ENCODE measurements at places on chromosomes 12 and 14.
A peak's percentile ranks its signal among the peaks of the same experiment; 100 is the strongest.

DNA sequence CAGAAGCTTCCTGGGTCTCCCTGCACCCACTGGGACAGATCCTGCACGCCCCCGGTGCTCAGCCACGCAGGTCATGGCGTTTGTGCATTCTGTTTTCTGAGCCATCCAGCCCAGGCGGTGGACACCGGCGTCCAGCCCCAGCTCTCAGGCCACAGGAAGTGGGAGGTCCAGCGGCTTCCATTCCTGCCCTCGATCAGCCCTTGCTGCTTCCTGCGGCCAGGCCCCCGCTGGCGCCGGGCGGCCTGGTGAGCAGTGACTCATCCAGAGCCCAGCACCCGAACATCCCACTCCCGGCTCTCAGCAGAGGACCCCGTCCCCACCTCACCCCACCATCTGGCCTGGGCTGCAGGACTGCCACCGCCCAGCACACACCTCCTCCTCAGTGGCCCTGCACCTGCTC, 18.0 kb upstream of the NUDT14 start:
- peak; percentile 17 for DNase-seq

- DNase-seq: no peak
These were observed 12.9 kb downstream of the PRKCH start for GRCh38 chr14:61334197-61334701.

GRCh38 chr14:86057018-86057667, 527.2 kb downstream of the FLRT2 start:
- peak; percentile 47 for DNase-seq

- no peak for DNase-seq
These were observed 596.9 kb downstream of the DIO2 start for GRCh38 chr14:79614448-79614847.

- peak; percentile 71 for DNase-seq
These were observed 29.6 kb downstream of the CCDC92 start for GRCh38 chr12:123942911-123943648.

GRCh38 chr14:91729756-91730155, 2.1 kb downstream of the CATSPERB start:
- DNase-seq: peak; percentile 59

DNA sequence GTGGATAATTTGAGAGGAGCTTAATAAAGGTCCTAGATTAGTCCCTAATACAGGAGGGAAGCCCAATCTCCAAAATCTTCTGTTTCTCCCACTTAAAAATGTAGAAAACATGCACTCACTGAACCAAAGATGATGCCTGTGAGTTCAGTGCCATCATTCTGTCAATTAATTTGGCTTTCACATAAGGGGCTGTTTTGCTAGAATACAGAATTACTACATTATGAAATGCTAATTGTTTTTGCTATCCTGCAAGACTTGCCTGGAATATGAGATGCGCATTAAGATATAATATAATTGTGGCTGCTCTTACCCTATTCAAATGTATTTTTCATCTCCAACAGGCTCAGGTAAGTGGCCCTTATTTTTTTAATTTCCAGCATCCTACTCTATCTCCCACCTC, 111.7 kb downstream of the SEC23A start:
- DNase-seq: no peak

DNA sequence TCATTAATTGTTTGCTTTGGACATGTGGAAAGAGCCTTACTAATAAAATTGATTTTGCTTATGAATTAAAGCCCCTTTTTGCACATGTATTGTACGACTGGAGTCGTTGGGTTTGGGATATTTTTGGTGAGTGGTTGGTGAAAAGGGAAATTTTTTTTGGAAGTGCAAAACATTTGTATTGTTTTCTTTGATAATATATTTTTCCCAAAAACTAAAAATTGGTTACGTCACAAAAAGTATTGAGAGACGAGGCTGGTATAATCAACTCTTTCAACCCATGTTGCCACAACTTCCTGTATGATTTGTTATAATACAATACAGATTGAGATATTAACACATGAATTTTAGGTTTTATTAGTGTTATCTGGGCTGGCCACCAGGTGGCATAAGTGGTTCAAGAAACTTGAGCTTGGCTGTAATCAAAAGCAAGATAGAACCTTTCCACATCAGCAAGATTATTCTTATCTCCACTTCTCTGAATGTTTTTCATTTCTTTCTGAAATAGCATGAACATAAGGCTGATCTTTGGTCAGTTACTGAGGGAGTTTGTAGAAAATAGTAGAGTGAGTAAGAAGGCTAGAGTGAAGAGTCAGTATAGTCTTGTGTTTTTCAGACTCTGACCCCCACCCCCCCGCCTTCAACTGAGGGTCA, 8.7 kb downstream of the NGDN start:
- DNase-seq: peak; percentile 69

- DNase-seq: no peak
These were observed 142.7 kb downstream of the FOXA1 start for GRCh38 chr14:37452323-37452722.

DNA sequence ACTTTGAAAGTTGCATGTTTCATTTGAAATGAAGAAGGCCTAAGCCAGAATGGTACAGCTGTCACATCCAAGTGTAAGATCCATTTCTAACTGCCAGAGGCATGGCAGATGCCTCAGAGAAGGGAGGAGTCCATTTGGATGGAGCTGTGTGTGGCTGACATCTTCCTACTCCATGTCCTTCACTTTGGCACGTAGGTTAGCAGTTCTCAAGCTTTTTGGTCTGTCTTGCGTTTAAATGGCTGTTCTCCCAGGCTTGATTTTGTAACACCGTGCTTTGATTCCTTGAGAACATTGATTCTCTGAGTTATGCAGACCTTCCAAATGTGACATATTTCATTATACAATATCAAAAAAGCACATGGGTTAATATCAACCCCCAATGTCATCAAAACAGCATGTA, 23.4 kb downstream of the EML1 start:
- DNase-seq: no peak

GRCh38 chr12:64392221-64392620, 1.7 kb upstream of the C12orf56 start:
- DNase-seq: peak; percentile 71

GRCh38 chr12:50166799-50167048, 445 bp downstream of the CERS5 start:
- no peak for DNase-seq

- no peak for DNase-seq
These were observed 6.0 kb upstream of the ADCY6 start for GRCh38 chr12:48794870-48795269.

GRCh38 chr14:62077676-62078261, 315.5 kb downstream of the SNAPC1 start:
- DNase-seq: no peak

GRCh38 chr14:87080146-87080545, 912.8 kb downstream of the GALC start:
- no peak for DNase-seq

- DNase-seq: no peak
These were observed 127.4 kb downstream of the HMGA2 start for GRCh38 chr12:65951697-65952096.

DNA sequence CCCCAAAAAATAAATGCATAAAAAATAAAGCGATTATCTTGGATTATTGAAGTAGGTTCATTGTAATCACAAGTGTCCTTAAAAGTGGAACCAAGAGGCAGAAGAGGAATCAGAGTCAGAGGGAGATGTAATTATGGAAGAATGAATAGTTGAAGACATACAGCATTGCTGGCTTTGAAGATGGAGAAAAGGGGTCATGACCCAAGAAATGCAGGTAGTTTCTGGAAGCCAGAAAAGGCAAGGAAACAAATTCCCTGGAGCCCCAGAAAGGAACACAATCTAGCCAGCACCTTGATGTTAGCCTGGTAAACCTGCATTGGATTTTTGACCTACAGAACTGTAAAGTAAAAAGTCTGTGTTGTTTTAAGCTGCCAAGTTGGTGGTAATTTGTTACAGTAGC, 57.5 kb upstream of the PTGR2 start:
- no peak for DNase-seq

GRCh38 chr12:31872831-31873604, 86.2 kb upstream of the RESF1 start:
- no peak for DNase-seq

- DNase-seq: peak; percentile 5
These were observed 418.5 kb downstream of the TMEM121 start for GRCh38 chr14:105944632-105945610.

- peak; percentile 72 for DNase-seq
These were observed 618 bp downstream of the SEC23A start for GRCh38 chr14:39102265-39102968.

- no peak for DNase-seq
These were observed 643.1 kb downstream of the GALC start for GRCh38 chr14:87349921-87350320.

DNA sequence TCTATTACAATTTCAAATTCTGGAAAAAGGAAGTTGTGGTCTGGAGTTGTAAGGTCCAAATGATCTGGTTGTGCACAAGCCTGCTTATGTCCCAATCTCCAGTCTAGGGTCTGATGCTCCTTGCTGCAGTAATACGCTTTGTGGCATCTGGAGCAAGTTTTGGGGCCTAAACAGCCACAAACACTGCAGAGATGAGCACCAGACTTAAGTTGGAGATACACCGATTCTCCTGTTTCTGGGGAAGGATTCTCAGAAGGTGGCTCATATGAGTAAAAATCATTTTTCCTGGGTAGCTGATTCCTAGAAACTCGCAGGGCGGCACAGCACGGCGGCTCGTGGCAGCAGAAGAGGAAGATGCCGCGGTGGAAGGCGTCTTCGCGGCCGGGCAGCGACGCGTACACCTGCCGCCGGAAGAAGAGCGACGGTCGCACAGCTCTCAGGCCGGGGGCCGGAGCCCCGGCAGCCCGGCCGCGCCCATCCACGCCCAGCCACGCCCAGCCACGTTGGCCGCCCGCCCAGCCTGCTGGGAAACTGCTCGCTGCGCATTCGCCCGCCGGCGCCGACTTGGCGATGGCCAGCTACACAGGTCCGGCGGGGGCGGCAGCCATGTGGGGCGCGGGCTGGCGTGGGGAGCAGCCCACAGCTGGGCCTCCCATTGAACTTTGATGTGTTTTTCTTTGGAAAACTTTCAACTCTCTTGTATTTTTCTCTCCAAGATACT, 129.0 kb downstream of the ASCL4 start:
- no peak for DNase-seq

DNA sequence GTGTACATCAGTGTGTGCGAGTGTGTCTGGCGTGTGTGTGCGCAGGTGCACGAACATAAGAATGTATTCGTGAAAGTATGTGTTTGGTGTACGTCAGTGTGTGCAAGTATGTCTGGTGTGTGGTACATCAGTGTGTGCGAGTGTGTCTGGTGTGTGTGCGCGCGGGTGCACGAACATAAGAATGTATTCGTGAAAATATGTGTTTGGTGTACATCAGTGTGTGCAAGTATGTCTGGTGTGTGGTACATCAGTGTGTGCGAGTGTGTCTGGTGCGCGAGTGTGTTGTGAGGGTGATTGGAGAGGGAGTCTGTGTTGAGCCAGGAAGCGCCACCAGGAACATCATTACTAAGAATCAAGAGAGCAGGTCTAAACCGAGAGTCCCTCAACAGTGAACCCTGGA, 143.8 kb downstream of the BCL11B start:
- no peak for DNase-seq

- DNase-seq: no peak
These were observed 231.9 kb upstream of the AVPR1A start for GRCh38 chr12:63382930-63383329.

DNA sequence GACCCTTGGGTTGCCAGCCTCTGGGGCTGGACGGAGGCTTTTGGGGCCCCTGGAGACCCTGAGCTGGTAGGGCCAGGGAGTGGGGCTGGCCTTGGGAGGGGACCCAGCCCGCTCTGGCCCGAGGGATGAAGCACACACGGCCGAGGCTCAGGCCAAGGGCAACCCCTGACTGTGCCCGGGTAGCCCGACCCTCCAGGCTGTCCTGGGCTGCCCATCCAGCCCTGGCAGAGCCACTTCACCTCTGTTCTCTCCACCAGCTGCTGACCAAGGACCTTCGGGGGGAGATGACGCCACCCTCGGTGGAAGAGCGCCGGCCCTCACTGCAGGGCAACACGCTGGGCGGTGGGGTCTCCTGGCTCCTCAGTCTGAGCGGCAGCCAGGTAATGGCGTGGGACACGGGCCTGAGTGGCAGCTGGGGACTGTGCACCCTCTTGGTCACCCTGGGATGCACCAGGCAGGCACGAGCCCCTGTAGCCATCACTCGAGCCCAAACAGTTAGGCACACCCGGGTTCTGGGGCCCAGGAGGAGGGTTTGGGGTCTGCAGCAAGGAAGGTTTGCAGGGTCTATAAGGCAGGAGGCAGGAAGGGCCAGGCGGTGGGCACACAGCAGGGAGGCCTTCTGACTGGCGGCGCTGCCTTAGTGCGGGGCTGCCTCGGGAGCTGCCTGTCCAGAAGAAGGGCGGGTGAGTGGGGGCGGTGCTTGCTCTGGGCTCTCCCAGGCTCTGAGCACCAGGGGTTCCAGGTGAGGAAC, 19.7 kb downstream of the ASPG start:
- no peak for DNase-seq

DNA sequence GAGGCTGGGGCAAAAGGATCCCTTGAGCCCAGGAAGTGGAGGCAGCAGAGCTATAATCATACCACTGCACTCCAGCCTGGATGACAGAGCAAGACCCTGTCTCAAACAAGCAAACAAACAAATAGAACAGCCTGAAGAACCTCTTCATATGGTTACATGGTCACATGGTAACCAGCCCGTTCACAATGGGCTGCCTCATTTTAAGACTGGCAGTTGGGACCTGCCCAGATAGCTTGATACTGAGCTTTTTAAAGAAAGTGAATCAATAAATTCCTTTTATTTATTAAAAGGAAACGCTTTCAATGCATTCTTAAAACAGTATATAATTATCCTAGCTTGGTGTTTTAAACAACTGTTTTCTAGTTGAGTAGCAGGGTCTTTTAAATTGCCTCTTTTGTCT, 10.5 kb downstream of the MLXIP start:
- no peak for DNase-seq

- DNase-seq: no peak
These were observed 91.4 kb upstream of the TMPO start for GRCh38 chr12:98423963-98424362.

DNA sequence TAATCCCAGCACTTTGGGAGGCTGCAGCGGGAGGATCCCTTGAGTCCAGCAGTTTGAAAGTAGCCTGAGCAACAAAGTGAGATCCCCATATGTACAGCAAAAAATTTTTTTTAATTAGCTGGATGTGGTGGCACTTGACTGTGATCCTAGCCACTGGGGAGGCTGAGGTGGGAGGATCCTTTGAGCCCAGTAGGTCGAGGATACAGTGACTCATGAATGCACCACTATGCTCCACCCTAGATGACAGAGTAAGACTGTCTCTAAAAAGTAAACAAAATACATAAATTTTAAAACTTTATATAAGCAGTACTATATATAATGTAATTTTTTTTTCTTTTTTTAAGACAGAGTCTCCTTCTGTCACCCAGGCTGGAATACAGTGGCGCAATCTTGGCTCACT, 115.4 kb downstream of the ESR2 start:
- no peak for DNase-seq

DNA sequence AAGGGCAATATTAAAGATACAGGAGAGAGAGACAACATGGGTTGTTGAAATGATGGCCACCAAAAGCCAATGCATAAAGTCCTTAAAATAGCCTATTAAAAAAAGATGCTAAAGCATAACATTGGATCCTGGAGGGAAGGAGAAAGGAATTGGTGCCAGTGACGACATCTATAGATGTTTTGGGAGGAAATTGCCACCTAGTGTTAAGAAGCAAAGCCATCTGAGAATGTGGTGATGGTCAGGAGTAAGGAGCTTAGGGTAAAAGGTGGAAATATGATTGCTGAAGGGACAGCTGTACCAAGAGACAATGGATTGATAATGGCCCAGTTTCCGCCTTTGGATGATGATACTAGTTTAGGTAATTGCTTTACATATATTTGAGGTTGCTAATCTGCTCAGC, 85.1 kb downstream of the TMEM30B start:
- DNase-seq: no peak
